Activated CD4-positive, CD25-positive, alpha-beta regulatory T cell treated with anti-CD3 and anti-CD28 coated beads, Interleukin-2, amount 50 U/mL, for 24 hours (primary cell): ENCODE measurements at places on chromosomes 16 and 17.
A peak's percentile ranks its signal among the peaks of the same experiment; 100 is the strongest.

DNA sequence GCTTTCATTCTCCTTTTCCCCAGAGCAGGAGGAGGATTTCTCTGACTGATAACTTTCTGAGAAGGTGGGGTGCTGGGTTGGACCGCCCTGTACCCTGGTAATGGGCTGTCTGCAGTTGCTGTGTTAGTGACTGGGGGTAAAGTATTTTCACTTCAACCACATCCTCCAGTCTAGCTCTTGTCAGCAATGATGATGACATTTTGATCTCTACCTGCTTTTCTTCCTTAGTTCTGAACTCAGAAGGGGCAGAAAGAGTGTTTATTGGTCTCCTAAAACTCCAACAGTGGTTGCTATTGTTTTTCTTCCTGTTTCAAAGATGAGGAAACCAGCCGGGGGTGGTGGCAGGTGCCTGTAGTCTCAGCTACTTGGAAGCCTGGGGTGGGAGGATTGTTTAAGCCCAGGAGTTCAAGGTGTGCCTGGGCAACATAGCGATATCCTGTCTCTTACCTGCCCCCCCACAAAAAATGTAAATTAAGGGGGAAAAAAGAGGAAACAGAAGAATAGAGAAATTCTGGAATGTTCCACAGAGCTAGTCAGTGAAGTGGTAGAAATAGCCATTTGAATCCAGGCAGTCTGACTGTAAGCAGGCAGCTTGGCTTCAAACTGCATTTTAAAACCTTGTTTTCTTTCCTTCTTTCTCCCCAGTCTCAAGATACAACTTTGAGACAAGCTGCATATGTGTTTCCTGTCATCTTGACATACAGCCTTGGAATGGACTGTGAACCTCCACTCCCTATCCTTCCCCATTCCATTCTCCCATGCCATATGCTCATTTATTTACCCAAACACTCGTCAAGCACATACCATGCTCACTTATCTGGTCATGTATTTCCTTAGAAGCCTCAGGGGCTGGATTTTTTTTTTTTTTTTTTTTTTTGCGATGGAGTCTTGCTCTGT is 3.3 kb upstream of the N4BP1 start:
- ATAC-seq, result peak; percentile 59

GRCh38 chr16:324201-324450 is 28.4 kb downstream of the AXIN1 start:
- no peak for ATAC-seq

GRCh38 chr16:67533024-67533560 is 4.5 kb downstream of the RIPOR1 start:
- ATAC-seq, result no peak

GRCh38 chr17:8468980-8469379 is 33.3 kb downstream of the NDEL1 start:
- no peak for ATAC-seq

DNA sequence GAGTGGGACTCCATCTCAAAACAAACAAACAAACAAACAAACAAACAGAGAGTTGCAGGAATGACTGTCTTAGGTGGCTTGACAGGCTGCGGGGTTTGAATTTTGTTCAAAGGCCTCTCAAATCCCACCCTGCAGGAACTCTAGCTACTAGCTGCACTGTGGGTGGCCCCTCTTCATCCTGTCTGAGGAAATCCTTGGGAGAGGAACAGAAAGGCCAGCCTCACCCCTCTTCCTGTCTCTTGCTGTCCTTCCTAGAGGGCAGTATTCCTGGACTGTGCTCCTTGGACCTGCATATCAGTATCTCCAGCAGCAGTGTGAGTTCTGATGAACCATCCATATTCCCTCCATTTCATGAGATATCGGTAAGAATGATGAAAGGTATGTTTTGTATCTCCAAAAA is 2.0 kb upstream of the CCDC92B start:
- ATAC-seq, result no peak

DNA sequence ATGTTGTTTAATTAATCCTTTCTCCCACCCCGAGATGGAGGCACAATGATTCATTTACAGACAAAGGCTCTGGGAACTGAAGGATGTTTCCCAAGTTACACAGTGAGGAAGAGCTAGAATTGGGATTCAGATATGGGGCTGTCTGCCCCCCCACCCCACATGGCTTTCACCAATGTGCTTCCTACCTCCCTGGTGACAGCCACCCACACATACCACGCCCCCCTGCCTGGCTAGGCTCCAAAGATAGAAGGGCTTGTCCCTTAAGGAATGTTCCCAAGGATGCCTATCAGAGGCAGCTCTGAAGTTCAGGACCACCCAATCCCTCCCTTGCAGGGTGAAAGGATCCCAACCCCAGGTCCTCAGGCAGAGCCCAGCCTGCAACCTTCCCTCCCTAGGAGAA is 32.9 kb downstream of the CFAP20 start:
- no peak for ATAC-seq

- ATAC-seq, result no peak
These were observed 681.4 kb downstream of the CDH11 start for GRCh38 chr16:64440421-64440831.

- ATAC-seq, result peak; percentile 62
These were observed at the start of gene RND2 for GRCh38 chr17:43024407-43025289. Gene RND2 (plus strand): TSS chr17:43025231. CDS start chr17:43025348, 117 bp downstream.

- ATAC-seq, result peak; percentile 46
These were observed at the start of gene PTGES3L for GRCh38 chr17:42979511-42980273. Gene PTGES3L (minus strand): TSS chr17:42980080. CDS start chr17:42980053, 27 bp downstream.

GRCh38 chr16:1278477-1278876 is 22.6 kb downstream of the TPSD1 start:
- no peak for ATAC-seq

DNA sequence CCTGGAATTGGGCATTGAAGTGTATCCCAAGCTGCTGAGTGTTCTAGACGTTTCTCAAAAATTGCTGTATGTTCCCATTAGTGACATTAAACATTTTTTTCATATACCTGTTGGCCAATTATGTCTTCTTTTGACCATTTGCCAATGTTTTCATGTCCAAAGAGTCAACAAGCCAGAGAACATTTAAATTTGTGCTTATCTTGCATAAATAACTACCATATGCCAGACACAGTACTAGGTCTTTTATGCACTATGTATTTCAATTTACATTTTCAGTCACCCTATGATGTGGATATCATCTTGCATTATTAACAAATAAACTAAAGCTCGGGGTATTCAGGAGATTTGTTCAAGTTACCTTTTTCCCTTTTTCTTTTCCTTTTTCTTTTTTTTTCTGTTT is 632.9 kb upstream of the C16orf82 start:
- ATAC-seq, result no peak

- ATAC-seq, result no peak
These were observed 378.8 kb upstream of the TNRC6C start for GRCh38 chr17:77579682-77580081.
